ENCODE measurements at places on chromosomes 12 and 14.

DNA sequence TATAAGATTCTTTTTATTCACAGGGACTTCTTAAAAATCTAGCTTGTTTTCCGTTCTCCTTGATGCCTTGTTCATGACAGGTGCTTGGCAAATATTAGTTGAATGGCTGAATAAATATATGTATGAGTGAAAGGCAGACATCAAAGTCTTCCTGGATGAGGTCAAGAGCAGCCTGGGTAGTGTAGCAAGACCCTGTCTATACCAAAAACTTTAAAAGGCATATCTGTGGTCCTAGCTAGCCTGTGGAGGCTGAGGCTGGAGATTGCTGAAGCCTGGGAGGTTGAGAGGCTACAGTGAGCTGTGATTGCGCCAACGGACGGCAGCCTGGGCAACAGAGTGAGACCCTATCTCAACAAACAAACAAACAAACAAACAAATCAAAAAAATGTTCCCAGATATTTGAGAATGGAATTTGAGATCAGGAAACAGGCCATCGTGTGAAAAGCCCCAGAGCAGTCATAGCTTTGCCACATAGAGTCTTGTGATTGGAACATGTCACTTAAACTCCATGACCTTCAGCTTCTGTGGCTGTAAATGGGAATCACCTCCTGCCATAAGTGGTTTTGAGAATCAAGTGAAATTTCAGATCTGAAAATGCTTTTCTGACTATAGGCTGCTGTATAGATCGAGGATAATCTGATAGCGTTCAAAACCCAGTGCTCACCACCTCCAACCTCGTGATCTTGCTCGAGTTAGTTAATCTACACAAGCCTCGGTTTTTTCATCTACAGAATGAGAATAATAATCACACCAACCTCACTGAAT is 64.3 kb downstream of the ZFP36L1 start:
- no peak for DNase-seq

GRCh38 chr12:614411-614970 is 48.8 kb downstream of the NINJ2 start:
- no peak for DNase-seq

- no peak for DNase-seq
Measured at GRCh38 chr14:75049136-75049535, 2.1 kb downstream of the MLH3 start.

- no peak for DNase-seq
Measured at GRCh38 chr12:21353487-21353886, 18.8 kb upstream of the SLCO1A2 start.

- no peak for DNase-seq
Measured at GRCh38 chr12:29054858-29055663, 94.0 kb upstream of the FAR2 start.

DNA sequence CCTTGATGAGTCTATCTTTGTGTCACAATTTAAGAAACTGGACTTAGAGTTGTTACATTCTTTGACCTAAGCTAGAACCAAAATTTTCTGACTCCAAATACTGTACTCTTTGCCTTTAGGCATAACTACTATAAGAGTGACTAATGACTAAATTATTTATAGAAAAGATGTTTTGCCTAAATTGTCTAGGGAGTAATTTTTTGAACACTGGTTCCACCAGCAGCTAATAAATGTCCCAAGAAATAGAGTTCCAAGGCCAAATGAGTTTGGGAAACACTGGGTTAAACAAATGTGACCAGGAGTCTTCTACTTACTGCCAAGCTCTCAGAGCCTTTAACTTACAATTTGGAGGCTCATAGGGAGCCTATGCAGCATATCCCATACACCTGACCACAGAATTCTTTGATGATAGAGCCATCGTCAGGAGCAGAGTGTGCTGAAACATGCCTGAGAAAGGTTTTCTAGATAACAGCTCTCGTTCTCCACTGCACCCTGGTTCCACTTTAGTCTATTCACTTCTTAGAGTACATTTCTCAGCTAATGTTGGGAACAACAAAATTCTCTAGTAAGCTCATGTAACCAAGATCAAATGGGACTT is 215.9 kb upstream of the HMGA2 start:
- no peak for DNase-seq

- DNase-seq = no peak
Measured at GRCh38 chr12:14751986-14752385, 51.3 kb downstream of the WBP11 start.

DNA sequence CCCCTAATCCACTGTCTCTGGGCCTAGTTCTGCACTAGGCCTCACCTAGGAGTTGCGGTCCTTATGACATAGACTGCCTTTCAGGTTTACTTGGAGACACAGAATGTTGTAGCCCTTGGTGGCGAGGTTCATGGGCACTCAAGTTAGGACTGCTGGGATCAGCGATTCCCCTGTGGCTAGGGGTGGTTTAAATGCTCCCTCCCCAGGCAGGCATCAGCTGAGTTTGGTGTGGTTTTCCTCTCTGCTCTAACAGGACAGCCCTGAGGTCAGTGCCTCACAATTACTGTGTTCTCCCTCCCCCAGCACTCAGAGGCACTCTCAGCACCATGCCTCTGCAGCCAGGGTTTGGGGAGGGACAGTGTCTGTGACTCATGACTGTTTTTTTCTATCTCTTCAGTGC is 22.2 kb upstream of the RDH16 start:
- DNase-seq = no peak

DNA sequence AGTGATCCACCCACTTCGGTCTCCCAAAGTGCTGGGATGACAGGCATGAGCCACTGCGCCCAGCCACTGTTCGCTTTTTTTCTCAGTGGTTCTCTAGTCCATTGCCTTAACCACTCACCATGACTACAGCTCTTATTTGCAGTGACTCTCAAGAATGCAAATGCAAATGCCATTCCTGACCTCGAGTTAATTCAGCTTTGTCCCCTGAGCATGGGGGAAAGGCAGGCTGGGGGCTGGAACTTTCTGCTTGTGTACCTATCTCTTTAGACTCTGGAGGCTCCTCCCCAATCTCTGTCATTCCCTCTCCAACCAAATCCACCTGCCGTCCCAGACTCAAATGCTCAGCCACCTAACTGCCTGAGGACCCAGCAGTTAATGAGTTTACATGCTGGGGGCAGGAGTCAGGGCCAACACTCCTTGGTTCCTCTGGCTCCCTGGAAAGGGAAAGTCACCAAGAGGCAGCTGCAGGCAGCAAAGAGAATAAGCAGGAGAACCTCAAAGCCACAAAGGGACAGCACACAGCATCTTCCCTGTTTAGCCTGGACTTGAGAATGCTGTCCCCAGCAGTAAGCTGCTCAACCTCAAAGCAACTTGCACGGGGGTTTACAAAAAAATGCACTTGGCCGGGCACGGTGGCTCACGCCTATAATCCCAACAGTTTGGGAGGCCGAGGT is 5.3 kb upstream of the HNF1A start:
- peak; percentile 6 for DNase-seq

- no peak for DNase-seq
Measured at GRCh38 chr14:22388669-22389595, 200.1 kb downstream of the DAD1 start.

DNA sequence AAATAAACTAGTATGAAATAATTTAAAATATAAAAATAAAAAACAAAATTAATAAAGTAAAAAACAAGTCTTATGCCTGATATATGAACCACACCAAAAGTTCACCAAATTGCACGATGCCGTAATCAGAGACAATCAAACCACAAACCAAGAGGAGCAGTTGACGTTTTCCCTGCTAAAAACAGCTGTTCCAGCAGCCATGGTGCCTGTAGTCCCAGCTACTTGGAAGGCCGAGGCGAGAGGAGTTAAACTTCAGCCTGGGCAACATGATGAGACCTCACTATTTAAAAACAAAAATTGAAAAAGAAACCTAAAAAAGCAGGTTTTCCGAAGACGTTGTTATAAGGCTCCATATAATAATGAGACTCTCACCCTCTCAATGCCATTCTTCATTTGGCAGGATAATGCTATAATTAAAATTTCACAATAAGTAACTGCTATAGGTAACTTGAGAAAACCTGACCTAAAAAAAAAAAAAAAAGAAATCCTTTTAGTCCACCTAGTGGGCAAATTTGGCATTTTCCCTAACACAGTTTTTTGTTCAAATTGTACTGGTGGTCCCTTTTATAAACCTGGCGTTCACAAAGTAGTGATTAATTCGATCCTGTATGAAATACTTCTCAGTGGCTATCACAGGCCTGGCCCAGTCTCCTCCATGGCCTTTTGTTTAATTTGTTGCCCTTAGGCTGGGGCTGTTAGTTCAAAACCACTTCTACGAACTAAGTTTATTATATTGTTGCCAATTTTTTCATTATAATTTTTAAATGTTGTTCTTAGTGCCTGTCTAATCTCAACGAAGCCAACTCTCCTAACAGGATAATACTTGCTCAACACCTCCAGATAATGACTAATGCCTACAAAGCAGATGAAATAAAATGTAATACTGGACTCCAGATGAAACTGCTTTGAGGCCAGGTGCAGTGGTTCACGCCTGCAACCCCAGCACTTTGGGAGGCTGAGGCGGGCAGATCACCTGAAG is 62.1 kb downstream of the TNFAIP2 start:
- DNase-seq = no peak

DNA sequence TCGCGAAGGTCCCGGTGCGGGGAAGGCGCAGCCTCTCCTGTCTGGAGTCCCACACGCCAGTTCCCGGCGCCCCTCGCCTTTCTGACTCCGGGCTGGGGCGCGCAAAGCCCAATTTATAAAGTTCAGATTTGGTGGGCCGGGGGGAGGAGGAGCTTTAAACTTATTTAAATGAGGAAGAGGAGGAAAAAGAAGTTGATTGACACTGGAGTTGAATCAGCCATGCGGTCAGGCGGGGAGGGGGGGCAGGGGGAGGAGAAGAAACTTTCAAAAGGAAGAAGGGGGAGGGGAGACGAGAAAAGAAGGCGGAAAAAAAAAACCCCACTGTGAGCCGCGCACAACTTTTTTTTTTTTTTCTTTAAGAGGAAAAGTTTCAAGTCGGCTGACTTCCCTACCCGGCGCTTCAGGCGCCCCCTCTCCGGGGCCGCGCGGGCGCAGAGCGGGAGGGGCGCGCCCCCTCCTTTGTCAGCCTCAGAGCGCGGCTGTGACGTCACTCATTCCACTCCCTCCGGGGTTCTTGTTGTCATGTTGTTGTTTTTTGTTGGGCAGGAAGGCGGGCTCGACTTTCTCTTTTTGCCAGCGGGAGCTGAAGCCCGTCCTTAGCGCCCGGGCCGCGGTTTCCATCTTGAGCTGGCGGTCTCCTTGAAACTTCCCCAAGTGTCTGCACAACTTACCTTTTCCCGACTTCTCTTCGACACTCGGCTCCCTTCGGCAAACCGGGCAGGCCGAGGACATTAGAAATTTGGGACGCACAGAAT is at the start of gene ZFP36L1:
Gene ZFP36L1, minus strand, starts transcription at position 89 of the 755 bp plus-strand sequence. CDS start 129 bp downstream, outside the sequence.
- peak; percentile 94 for DNase-seq

DNA sequence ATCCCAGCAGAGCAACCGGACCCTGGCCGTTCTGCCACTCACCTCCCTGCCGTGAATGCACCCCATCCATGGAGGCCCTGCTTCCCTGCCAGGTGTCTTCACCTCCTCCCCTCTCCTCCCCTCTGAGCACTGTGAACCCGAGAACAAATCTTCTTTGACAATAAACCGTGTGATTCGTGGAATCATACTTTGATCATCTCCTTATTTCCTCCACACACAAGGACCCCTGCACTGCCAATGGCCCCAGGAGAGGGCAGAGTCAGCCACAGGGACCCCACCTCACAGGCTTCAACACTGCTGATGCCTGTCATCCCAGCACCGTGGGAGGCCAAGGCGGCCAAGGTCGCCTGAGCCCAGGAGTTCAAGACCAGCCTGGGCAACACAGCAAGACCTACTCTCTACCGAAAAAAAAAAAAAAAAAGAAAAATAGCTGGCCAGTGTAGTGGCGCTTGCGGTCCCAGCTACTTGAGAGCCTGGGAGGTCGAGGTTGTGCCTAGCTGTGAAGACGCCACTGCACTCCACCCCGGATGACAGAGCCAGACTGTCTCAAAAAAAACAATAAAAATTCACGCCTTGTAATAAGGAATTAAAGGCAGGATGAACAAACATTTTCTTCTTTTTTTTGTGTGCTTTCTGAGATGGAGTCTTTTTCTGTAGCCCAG is 1.1 kb downstream of the XRCC3 start:
- DNase-seq = no peak
